GM12878 (cell line): ENCODE measurements at places on chromosomes 16 and 17.
A peak's percentile ranks its signal among the peaks of the same experiment; 100 is the strongest.

DNA sequence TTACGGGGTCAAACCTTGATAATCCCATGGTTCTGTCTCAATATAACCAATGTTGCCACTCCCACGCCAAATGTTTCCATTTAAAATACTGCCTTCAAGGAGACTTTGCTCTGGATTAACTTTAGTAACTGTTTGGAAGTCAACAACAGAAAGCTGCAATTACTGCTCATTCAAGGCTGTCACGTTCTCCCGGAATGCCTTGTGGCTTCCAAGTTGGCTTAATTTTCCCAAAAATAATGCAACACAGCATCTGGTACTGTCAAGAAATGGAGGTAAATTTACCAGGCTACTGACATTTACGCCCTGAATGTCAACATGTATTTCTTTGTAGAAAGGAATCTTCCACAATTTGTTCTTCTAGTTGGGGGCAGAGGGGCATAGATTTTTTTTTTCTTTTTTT, 38.2 kb downstream of the GPRC5B start:
- DNase-seq, result no peak

DNA sequence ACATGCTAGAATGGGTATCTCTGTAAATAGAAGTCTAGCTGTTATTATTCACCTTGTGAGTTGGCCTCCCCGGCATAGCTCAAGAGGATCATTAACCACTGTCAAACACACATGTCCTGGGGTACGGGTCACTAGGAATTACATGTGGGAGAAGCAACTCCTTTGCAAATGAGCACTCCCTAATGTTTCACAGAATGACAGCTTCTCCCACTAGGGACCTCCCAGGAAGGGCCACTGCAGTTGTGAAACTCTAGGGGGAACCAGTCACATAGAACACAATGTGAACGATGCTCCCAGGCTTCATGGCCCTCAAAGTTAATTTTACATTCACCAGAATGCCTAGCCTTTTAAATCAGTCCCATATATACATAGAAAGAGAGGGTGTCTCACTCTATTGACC, 12.4 kb upstream of the ZNF19 start:
- DNase-seq, result no peak

DNA sequence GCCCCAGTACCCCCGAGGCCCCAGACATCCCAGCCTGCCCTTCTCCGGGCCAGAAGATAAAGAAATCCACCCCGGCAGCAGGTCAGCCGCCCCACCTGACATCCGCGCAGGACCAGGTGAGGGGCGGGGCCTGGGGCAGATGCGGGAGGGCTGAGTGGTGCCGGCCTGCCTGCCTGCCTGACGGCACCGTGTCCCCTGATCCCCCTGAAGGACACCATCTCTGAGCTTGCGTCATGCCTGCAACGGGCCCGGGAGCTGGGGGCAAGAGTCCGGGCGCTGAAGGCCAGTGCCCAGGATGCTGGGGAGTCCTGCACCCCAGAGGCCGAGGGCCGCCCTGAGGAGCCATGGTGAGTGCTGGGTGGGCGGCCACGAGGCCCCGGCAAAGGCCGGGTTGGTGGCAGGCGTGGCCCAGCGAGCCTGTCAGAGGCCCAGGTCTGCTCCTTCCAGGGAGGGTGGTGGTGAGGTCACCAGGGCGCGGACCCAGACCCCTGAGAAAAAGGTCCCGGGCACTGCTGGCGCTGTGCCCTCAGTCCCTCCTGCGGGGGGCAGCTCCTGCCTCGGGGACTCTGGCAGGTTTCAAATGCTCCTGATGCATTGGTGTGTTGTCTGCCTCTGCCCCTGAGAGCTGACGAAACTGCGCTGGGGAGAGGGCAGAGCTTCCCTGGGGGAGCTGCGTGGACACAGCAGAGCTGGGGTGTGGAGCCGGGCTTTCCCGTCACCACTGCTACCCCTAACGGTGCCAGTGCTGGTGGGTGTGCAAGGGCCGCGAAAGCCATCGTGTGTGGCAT, 1.2 kb downstream of the CDT1 start:
- no peak for DNase-seq

DNA sequence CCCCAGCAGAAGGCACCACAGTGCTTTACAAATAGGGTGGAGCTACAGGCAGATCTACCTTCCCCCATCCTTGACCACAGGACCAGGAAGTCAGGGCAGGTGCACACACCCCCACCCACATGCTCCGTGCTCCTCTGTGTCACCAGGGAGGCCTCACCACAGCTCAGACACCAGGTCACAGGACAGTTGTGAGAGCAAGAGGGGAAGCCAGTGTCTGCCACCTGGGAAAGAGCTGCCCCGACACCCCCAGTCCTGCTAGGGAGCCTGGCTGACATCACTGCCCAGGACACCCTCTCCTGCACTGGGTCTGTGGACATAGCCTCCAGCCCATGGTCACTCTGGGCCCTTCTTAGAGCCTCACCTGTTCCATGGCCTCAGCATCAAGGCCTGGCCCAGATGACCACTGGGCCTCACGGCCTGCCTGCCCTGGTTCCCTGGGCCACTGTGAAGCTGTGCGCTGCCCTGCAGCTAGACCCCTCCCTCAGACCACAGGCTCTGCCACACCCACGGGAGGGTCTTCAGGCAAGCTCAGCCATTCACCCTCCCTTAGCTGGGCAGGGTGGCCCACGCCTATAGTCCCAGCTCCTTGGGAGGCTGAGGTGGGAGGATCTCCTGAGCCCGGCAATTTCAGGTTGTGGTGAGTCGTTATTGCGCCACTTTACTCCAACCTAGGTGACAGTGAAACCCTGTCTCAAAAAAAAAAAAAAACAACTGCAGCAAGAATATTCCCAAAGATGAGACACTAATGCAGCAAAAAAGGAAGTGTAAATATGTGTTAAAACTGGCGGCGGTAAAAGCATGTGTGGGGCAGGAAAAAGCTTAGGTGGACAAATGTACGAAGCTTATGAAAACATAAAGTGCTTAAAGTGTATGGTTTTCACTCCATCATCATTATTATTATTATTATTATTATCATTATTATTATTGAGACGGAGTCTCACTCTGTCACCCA, 14.2 kb downstream of the POLR3K start:
- DNase-seq, result peak; percentile 79

DNA sequence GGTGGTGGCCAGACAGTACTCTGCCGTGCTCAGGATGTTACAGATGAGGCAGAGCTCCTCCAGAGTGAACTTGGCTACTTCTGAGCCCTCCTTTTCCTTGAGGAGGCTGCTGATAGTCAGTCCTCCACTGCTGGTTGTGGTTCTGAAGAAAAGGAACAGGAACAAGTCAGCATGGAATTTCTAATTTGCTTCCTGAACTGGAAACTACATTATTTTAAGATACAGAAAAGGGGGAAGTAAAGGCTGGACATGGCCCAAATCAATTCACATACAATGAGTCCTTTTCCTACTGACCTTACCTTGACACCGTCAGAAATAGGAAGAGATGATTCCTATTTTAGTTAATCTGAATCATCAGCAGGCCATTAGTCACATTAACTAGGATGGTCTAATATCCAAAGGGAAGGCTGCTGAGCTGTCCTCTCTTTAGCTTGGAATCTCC, 154.2 kb downstream of the VPS53 start:
- no peak for DNase-seq

- DNase-seq, result no peak
These were observed 65.9 kb downstream of the PGS1 start for GRCh38 chr17:78444392-78444791.

GRCh38 chr16:81567987-81568748, 123.6 kb downstream of the CMIP start:
- DNase-seq, result no peak

DNA sequence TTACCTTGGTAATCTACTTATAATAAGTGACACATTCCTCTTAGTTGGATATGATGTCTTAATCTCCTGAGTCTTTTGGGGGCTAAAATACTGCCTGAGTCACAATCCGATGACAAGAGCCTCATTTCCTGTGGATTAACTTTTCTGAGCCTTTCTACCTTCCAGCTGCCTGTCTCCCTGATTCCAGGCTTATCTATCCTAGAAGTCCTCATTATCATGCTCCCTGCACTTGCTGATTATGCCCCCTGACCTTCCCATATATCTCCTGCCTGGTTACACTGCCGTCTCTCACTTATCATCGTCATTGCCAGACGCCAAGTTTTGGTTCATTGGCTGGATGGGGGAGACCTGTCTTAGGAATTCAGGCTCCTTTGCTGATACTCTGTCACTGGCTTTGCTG, 727.4 kb upstream of the CA10 start:
- no peak for DNase-seq

GRCh38 chr16:51067352-51067751, 83.7 kb downstream of the SALL1 start:
- DNase-seq, result no peak

DNA sequence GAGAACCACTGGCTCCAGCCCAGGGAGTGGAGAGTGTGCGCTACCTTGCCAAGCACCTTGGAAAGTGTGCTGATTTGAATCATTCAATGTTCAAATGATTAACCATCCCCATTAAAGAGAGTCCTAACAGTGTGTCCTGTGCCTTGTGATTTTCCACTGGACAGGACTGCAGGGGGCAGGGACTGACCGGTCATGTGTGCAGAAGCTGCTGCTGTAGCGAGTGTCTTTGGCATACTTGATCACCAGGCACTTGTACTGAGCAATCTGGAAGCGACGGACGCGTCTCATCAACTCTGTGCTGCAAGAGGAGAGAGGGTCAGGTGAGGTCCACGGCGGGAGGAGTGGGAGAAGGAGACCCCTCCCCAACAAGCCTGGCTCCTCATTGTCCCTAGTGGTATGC, 2.0 kb downstream of the TK1 start:
- no peak for DNase-seq
